Endodermal cell (in vitro differentiated cells): ENCODE measurements at places on chromosomes 16 and 17.

DNA sequence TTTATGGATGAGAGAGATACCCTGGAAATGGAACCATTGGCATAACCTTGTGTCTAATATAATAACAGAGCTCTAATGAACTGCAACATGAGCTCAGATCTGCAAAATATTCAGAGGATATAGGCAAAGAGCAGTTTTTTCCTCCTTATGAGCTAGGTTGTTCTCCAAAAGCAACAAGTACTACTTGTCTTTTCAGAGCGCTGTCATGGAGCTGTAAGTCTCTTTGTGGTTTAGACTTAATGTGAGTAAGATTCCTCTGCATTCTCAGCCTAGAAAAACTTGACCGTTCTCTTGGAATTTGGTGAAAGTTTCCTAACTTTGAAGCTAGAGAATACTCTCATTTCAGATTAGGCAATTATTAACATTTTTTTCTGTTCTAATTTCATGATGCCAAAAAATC is 85.2 kb downstream of the FTO start:
- H3K27ac ChIP-seq: no peak overlapping the region
- no peaks in the 10 kb centered on the region for H3K4me1 ChIP-seq
- no peak overlapping the region for H3K4me3 ChIP-seq
- H3K36me3 ChIP-seq: no peaks in the 10 kb centered on the region
- no peaks in the 10 kb centered on the region for H3K27me3 ChIP-seq

GRCh38 chr17:79548116-79548515 is 62.7 kb downstream of the RBFOX3 start:
- H3K4me1 ChIP-seq: no peaks in the 10 kb centered on the region
- no peak overlapping the region for H3K4me3 ChIP-seq
- no peak overlapping the region for H3K27ac ChIP-seq
- H3K36me3 ChIP-seq: no peaks in the 10 kb centered on the region
- no peak for DNase-seq

DNA sequence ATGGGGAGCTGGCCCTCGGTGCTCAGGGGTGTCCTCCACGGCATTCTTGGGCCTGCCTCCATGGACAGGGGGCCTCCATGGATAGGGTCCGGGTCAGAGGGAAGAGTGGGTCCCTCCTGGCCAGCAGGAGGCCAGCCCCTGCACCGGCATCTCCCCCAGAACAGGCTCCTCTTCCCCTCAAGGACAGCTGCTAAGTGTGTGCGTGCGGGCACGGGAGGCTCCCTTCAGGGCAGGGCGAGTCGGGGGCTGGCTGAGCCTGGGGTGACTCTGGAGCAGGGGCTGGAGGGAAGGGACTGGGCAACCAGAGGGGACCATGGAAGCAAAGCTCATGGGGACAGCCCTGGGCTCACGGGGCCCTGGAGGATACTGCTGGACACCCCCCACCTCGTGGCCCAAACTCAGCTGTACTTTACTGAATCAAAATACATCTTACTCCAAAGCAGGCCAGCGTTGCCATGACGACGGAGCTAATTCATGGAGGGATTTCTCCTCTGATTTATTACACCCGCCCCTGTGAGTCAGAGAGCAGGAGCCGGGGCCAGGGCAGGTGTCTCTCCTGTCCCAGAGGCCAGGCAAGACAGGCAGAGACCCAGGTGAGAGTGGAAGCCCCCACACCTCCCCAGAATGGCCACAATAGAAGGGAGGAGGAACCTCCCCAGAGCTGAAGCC is 2.1 kb downstream of the CASKIN1 start:
- H3K27ac ChIP-seq: no peak overlapping the region
- H3K27me3 ChIP-seq: peaks cover 35% of the 10 kb centered on the region
- no peak overlapping the region for H3K4me3 ChIP-seq
- H3K4me1 ChIP-seq: peaks cover 7% of the 10 kb centered on the region
- H3K36me3 ChIP-seq: no peaks in the 10 kb centered on the region
- DNase-seq: no peak

DNA sequence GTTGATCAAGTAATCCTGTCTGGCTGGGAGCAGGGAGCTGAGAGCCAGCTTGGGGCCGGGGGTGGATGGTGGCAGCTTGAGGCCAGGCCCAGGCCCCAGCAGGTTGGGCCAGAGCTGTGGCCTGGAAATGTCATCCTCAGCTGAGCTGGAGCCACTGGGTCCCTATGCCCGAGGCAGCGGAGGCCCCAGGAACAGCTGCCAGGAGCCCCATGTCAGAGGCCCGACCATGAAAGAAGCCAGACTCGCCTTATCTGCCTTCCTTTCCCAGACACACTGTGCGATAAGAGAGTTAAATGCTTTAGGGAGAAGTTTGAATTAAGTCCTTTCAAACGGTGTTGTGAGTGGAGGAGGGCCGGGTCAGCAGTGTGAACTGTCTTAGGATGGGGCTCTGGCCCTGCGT is 3.5 kb downstream of the SMTNL2 start:
- H3K27me3 ChIP-seq: peaks cover 45% of the 10 kb centered on the region
- H3K4me1 ChIP-seq: no peaks in the 10 kb centered on the region
- no peak overlapping the region for H3K27ac ChIP-seq
- DNase-seq: no peak
- H3K36me3 ChIP-seq: no peaks in the 10 kb centered on the region
- H3K4me3 ChIP-seq: no peak overlapping the region

DNA sequence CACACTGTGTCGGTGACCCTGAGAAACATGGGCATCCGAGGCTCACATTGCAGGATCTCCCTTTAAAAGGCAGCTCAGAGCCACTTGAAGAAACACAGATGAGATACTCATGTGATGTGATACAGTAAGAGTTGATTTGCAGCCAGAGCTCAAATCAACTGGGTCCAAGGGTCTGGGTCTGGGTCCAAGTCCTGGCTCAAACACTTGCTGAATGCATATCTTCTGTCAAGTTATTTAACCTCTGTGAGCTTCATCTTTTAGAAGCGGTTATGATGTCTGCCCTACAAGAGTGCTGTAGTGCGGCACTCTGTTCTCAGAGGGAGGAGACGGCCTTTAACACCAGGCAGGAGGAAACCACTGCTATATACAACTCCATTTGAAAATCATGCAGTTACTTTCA is 6.4 kb downstream of the KRT38 start:
- no peak overlapping the region for H3K4me3 ChIP-seq
- no peak overlapping the region for H3K27ac ChIP-seq

DNA sequence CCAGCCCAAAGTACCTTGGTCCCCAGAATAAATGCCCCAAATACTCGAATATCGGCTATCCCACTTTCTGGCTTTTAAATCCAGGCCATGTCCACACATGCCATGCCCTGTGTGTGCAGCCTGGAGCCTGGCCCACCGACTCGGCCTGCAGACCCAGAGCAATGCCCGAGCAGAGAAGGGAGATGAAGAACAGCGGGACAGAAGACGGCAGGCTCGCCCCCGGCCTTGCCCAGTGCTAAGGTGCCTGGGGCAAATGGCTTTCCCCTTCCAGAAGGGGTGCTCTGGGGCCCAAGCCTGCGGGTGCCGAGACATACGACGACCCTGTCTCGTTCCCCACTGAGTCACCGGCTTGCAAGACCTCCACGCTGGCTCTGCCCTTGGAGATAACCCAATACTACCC is 8.0 kb downstream of the CLUH start:
- H3K4me1 ChIP-seq: peaks cover 10% of the 10 kb centered on the region
- H3K27ac ChIP-seq: no peak overlapping the region
- no peak overlapping the region for H3K4me3 ChIP-seq
- H3K36me3 ChIP-seq: peaks cover 11% of the 10 kb centered on the region

- H3K27me3 ChIP-seq: no peaks in the 10 kb centered on the region
- peak overlapping the region; percentile 95 for H3K27ac ChIP-seq
- DNase-seq: peak; percentile 87
- no peak overlapping the region for H3K4me3 ChIP-seq
- no peaks in the 10 kb centered on the region for H3K36me3 ChIP-seq
Observed at GRCh38 chr16:49701789-49702494, 154.0 kb downstream of the ZNF423 start.

- no peaks in the 10 kb centered on the region for H3K36me3 ChIP-seq
- no peak overlapping the region for H3K4me3 ChIP-seq
- no peaks in the 10 kb centered on the region for H3K4me1 ChIP-seq
- no peak overlapping the region for H3K27ac ChIP-seq
- peaks cover 5% of the 10 kb centered on the region for H3K27me3 ChIP-seq
- DNase-seq: peak; percentile 43
Observed at GRCh38 chr17:46883871-46884520, 32.6 kb downstream of the WNT9B start.

DNA sequence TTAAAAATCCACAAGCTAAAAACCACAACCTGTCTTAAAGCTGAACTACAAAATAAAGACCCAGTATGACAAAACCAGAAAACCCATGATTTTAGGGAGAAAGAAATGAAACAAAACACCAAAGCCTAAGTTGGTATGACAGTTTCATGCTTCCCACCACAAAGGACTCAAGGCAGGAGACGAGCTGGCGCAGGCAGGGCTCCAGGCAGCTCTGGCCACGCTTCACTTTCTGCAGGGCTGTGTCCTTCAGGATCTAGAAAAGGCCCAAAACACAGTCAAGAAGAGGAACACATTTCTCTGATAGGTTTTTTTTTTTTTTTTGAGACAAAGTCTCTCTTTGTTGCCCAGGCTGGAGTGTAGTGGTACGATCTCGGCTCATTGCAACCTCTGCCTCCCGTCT is 75.3 kb downstream of the WDR59 start:
- H3K27me3 ChIP-seq: no peaks in the 10 kb centered on the region
- DNase-seq: no peak
- no peak overlapping the region for H3K27ac ChIP-seq
- no peak overlapping the region for H3K4me3 ChIP-seq

DNA sequence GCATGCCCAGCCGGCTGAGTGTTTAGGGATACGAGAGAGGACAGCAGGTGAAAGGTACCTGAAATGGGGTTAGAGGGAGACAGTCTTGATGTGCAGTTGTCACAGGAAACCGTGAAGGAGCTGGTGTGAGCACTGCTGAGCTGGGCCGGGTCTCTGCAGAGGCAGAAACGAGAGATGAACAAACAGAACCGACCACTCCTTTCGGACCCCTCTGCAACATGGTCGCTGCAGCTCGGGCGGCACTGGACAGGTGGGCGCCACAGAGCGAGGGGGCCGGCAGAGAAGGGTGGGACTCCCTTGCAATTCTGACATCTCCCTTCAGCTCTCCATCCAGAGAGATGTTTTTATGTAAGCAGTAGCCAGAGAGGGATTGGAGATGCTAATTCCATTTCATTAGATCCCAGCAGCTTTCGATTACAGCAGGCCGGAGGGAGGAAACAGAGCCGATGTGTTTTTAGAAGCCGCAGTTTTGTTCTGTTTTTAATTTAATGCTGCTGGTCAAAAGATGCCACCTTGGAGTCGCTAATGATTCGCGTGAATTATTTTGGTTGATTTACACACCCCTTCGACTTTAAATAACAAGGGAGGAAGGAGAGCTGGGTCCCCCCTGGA is 86.3 kb upstream of the RPL38 start:
- peaks cover 11% of the 10 kb centered on the region for H3K4me1 ChIP-seq
- no peak overlapping the region for H3K4me3 ChIP-seq
- H3K36me3 ChIP-seq: no peaks in the 10 kb centered on the region
- H3K27me3 ChIP-seq: no peaks in the 10 kb centered on the region
- H3K27ac ChIP-seq: no peak overlapping the region
- peak; percentile 70 for DNase-seq

- peaks cover 94% of the 10 kb centered on the region for H3K36me3 ChIP-seq
- H3K27me3 ChIP-seq: no peaks in the 10 kb centered on the region
- DNase-seq: peak; percentile 87
- H3K4me3 ChIP-seq: no peak overlapping the region
- no peak overlapping the region for H3K27ac ChIP-seq
Observed at GRCh38 chr17:80364091-80364691, 50.8 kb upstream of the ENDOV start.

GRCh38 chr16:35146031-35146710 is 1686.8 kb downstream of the TP53TG3F start:
- no peaks in the 10 kb centered on the region for H3K4me1 ChIP-seq
- DNase-seq: no peak
- H3K4me3 ChIP-seq: no peak overlapping the region
- no peak overlapping the region for H3K27ac ChIP-seq
- no peaks in the 10 kb centered on the region for H3K36me3 ChIP-seq

DNA sequence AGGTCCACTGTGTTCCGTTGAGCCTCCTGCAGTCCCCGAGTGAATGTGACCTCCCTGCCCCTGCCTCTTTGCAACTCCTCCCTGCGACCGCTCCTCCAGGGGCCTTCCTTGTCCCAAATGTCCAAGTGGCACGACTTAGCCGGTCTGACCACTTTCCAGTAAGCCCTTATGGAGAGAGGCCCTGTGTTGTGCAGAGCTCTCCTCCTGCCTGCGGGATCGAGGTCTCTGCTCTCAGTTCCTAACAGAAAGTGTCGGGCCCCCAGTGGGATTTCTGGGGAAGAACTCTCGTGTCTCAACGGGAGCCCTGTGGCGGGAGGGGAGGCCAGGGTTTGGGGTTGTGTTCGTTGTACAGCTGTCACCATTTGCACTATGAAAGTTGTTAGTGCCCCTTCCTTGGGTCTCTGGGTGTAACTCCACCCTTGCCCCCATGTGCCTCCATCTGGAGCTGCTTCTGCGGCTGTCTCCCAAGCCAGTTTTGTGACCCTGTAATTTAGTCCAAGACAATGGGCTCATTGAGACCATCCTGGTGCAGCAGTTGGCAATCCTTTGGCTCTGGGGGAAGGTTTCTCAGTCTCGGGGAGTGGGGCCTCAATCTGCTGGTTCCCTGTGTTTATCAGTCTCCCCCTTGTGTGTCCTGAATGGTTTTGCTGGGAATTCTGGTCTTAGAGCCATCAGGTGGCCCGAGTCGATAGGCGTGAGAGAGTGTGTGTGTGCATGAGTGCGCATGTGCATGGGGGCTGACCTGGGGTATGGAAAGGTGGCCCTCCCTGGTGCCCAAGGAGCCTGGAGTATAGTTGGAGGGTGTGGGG is 234.5 kb downstream of the SEC14L1 start:
- no peaks in the 10 kb centered on the region for H3K36me3 ChIP-seq
- DNase-seq: no peak
- no peaks in the 10 kb centered on the region for H3K27me3 ChIP-seq
- H3K4me1 ChIP-seq: peaks cover 28% of the 10 kb centered on the region
- H3K27ac ChIP-seq: peak overlapping the region; percentile 64

- H3K27ac ChIP-seq: no peak overlapping the region
- peaks cover 18% of the 10 kb centered on the region for H3K27me3 ChIP-seq
- H3K36me3 ChIP-seq: no peaks in the 10 kb centered on the region
- peaks cover 7% of the 10 kb centered on the region for H3K4me1 ChIP-seq
- H3K4me3 ChIP-seq: peak overlapping the region; percentile 73
Observed at GRCh38 chr17:21275579-21276263, 8.8 kb upstream of the MAP2K3 start.

GRCh38 chr16:58236831-58237230 is 38.9 kb upstream of the CSNK2A2 start:
- H3K4me1 ChIP-seq: no peaks in the 10 kb centered on the region
- H3K27me3 ChIP-seq: no peaks in the 10 kb centered on the region
- no peaks in the 10 kb centered on the region for H3K36me3 ChIP-seq
- DNase-seq: peak; percentile 72
